ENCODE measurements at places on chromosomes 2 and 18. TPM values are rescaled to one million over a fixed set of nuclear protein-coding genes. Genes with fewer than 3 reads are reported as not detected.
A peak's percentile ranks its signal among the peaks of the same experiment; 100 is the strongest.

DNA sequence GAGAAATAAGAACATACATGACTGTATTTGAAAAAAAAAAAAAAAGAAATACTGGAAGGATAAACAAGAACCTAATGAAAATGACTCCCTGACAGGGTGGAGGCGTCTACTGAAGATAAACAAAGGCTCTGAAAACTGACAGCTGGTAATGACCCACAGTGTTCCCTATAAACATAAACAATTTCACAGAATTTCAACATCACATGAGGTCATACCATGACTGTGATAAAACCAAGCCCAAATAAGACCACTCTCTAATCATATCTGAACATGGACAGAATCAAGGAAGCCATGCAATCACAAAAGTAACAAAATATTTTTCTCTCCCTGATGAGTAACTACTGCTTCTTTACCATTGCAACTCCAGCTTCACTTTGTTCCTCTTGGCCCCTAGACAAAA lies 159.3 kb downstream of the FAM124B start:
- no peaks in the 10 kb centered on the region for H3K4me1 ChIP-seq
- no peak overlapping the region for H3K4me3 ChIP-seq
- H3K27ac ChIP-seq, result no peak overlapping the region
- H3K27me3 ChIP-seq, result no peaks in the 10 kb centered on the region
- DNase-seq, result no peak

GRCh38 chr2:136248242-136248641 lies 130.3 kb upstream of the CXCR4 start:
- no peaks in the 10 kb centered on the region for H3K4me1 ChIP-seq
- no peak overlapping the region for H3K4me3 ChIP-seq
- H3K36me3 ChIP-seq, result no peaks in the 10 kb centered on the region
- DNase-seq, result no peak
- H3K27ac ChIP-seq, result no peak overlapping the region
- no peaks in the 10 kb centered on the region for H3K27me3 ChIP-seq

GRCh38 chr2:100006516-100006915 lies 135.9 kb downstream of the AFF3 start:
- no peak for DNase-seq
- no peaks in the 10 kb centered on the region for H3K36me3 ChIP-seq
- H3K4me1 ChIP-seq, result no peaks in the 10 kb centered on the region
- H3K27ac ChIP-seq, result no peak overlapping the region
- no peak overlapping the region for H3K4me3 ChIP-seq

DNA sequence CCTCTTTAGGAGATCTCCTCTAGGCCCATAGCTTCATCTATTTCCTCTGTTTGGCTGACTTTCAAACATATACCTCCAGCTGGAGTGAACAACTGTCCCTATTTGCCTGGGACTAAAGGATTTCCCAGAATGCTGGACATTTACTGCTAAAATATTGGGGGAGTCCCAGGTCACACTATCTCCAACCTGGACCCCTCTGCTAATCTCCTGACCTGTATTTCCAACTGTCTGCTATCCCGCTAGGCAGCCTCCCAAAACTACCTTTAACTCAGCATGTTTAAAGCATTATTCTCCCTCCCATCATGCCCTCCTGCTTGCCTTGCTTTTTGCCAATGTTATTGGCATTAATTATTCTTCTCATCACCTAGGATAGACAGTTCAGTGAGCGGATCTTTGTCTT lies 77.1 kb downstream of the THADA start:
- H3K27ac ChIP-seq, result no peak overlapping the region
- no peak for DNase-seq
- no peaks in the 10 kb centered on the region for H3K36me3 ChIP-seq
- H3K4me3 ChIP-seq, result no peak overlapping the region

DNA sequence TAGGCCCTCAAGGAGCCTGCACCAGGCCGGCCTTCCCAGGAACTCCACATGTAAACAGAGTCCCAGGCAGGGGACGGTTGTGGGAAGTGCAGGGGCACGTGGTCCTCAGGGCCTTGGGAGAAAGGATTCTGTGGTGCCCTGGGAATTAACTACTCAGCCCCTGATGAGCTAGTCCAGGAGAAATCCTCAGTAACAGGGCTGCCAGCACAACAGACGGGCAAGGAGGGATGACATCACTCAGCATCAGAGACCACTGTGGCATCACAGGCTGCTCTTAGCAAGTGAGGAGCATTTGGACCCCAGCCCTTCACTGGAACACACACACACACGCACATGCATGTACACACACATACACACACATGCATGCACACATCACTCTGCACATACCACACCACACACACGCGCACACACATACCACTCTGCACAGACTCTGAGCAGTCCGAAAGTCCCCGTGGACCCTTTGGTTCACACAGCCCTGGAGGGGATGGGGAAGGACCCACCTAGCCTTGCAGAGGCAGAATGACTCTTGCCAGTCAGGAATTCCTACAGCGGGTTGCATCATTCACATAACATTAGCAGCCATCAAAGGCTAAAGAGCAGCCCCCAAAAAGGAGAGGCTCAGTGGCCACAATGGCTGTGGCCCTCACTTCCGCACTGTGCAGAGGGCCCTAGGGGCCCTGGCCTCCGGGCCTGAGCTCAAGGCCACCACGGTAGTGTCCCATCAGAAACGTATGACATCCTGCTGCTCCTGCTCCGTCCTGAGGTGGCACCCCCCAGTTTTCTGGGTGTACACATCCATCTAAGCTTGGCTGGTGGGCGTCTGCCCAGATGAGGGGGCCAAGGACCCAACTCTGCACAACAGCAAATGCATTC lies 1.9 kb upstream of the NMUR1 start:
- peaks cover 29% of the 10 kb centered on the region for H3K4me1 ChIP-seq
- H3K27me3 ChIP-seq, result peaks cover 10% of the 10 kb centered on the region
- H3K27ac ChIP-seq, result no peak overlapping the region

- H3K4me1 ChIP-seq, result peaks cover 30% of the 10 kb centered on the region
- no peak for DNase-seq
- no peak overlapping the region for H3K27ac ChIP-seq
- peak overlapping the region; percentile 98 for H3K4me3 ChIP-seq
- H3K27me3 ChIP-seq, result no peaks in the 10 kb centered on the region
These were observed 2.0 kb downstream of the ZNF638 start for GRCh38 chr2:71333619-71334018.

MAB21L4 gene
- not detected for total RNA-seq

BOK gene
- not detected for total RNA-seq

ALPP gene
- total RNA-seq, result not detected

DSG4 gene
- not detected for total RNA-seq

VAPA gene
- total RNA-seq, result 162 TPM

All from CD4-positive, alpha-beta T cell (primary cell).